LHCN-M2 (cell line): ENCODE measurements at places on chromosomes 12 and 14. TPM values are rescaled to one million over a fixed set of nuclear protein-coding genes. Genes with fewer than 3 reads are reported as not detected.

Gene METAP2
- 101 and 106 TPM in 2 replicates for total RNA-seq

Gene KRT80
- 4.2 and 6.7 TPM in 2 replicates for total RNA-seq

Gene LETMD1
- 24.4 and 32.1 TPM in 2 replicates for total RNA-seq

Gene MARK3
- 60.1 and 61.1 TPM in 2 replicates for total RNA-seq
